AG09319 (cell line): ENCODE measurements at places on chromosomes 13 and 19.

GRCh38 chr13:65032825-65033224, 2197.3 kb downstream of the PCDH9 start:
- DNase-seq, result no peak

DNA sequence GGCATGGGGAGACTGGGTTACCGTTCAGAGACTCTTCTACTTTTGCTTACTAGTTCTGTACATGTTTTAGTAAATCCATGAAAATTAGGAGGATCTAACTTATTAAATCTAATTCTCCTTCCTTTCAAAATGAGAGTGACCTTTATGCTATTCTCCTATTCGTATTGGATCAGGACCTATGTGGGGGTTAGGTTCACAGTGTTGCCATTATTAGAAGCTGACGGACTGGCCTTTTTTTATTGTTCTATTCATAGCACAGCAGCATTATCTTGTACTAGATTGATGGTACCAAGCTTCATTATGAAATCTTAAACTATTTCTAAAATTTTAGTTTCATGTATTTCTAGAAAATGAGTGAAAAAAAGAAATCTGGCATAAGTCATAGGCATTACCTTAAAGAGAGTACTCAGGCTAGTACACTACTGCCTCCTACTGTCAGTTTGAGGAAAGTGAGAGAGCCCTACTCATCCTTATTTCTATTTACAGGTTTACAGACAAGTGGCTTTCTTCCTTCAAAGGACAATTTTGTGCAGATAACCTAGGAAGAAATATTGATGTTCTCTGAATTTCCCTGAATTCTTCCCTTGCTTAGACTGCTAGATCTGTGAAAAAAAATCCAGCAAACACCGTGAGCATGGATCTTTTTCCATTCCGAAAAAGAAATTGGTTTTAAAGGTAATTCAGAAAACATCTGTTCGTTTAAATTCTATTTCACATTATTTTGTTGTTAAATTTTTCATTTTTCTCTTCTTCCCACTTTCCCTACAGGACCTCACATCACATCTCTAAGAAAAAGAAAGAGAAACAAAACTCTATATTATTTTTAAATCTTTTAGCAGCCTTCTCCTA, 485.5 kb downstream of the DIAPH3 start:
- peak; percentile 22 for DNase-seq

- no peak for DNase-seq
Observed at GRCh38 chr13:111845621-111846351, 221.2 kb upstream of the SOX1 start.

- no peak for DNase-seq
Observed at GRCh38 chr13:100515410-100515800, 73.2 kb downstream of the GGACT start.

GRCh38 chr19:13633522-13633922, 127.2 kb upstream of the CACNA1A start:
- no peak for DNase-seq

DNA sequence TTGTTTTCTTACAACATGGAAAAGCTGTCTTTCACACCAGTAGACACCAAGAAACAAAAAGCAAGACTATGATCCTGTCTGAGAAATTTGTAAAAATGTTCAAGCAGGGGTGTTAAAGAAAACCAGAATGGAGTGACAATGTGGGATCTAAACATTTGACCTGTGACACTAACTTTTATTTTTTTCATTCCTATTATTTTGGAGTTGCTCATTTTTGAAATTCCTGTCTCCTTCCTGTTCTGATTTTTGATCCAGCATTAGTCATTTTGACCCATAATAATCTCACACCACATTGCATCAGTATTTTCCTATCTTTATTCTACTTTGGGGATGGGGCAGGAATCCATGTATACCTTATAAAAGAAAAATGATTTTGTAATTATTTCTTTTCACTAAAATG, 164.2 kb downstream of the DLEU7 start:
- DNase-seq, result no peak

DNA sequence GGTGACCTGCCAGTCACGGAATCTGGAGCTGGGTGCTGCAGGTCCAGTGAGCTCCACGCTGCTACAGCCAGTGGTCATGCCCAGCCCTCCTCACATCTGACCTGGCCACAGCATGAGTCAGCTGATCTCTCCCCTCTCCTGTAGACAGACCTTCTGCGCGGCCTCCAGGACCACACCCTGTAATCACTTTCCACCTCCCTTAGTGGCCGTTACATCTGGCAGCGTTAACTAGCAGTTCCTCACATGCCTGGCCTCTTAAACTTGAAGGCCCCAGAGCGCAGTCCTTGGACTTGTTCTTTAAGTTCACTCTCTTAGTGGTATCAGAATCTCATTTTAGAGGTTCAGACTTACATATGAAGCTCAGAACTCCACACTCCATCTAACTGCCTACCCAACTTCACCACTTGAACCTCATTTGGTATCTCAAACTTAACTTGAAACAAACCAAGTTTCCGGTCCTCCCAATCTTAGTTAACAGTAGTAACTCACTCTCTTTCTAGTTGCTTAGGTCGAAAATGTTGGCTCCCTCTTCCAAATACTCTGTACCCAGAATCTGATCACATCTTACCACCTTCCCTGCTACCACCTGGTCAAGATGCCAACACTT, 22.7 kb downstream of the MIPEP start:
- no peak for DNase-seq

DNA sequence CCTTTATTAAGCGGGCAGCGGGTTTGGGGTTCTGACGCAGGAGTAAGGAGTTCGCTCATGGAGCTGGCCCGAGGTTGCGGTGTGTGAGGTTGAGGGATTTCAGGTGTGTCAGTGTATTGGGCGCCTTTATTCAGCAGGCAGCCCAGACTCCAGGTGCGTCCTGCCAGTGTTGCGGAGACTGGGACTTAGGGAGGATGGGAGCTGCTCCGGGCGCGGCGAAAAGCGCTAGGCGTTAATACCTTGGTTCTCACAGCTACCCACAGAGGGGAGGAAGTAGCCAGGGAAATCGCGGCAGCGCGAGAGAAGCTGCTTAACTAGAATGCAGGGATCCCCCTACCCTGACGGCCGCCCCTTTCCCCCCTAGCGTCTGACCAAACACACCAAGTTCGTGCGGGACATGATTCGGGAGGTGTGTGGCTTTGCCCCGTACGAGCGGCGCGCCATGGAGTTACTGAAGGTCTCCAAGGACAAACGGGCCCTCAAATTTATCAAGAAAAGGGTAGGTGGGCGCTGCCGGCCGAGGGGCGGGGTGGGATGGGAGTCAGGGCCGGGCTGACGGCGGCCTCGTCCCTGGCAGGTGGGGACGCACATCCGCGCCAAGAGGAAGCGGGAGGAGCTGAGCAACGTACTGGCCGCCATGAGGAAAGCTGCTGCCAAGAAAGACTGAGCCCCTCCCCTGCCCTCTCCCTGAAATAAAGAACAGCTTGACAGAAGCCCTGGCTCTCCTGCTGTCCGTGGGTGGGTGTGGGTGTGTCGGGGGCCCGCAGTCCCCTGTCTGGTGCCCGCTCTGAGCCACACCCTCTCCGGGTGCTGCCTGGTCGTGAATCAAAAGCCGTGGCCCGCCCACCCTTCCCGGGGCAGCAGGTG, 1.1 kb downstream of the RPL36 start:
- DNase-seq, result peak; percentile 28

- DNase-seq, result peak; percentile 30
Observed at GRCh38 chr19:47013041-47013517, 6.6 kb upstream of the NPAS1 start.

DNA sequence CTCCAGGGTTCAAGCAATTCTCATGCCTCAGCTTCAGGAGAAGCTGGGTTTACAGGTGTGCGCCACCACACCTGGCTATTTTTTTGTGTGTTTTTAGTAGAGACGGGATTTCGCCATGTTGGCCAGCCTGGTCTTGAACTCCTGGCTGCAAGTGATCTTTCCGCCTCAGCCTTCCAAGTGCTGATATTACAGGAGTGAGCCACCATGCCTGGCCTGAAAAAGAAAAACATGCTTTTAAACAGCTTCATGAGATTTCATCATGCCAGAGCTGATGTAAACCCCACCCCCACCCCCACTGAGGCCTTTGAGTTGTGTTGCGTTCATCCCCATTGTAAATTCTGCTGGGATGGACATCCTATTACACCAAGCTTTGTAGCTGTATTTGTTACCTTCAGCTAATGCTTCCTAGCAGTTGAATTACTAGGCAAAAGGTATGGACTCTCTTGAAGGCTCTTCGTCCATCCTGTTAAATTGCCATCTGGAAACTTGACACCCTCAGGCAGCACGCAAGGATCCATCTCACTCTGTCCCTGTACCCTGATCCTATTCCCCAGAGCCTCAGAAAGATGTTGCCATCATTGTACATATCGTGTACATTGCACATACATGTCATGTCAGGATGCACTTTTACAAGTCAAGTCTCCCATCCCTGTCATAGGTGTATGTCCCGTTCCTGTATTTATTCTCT, 47.3 kb downstream of the NFIX start:
- DNase-seq, result no peak
